ENCODE measurements at places on chromosomes 2 and 18.

DNA sequence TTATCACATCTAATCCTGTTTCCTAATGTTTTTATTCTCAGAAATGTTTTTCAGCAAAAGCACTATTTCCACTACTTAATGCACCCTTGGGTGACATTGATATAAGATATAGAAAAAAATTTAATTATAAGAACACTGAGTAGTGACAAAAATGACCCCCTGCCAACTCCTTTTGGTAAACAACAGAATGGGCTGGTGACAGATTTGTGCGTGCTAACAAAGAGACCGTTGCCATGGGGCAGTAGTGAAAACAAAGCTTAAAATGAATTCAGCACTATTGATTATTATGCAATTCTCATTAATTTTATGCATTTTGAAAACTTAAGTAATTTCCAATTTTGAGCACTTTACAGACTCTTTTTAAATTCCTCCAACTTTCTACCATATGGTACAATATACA, 33.1 kb downstream of the RDH14 start:
- DNase-seq: no peak

GRCh38 chr2:160507464-160507863, 13.9 kb upstream of the RBMS1 start:
- DNase-seq: no peak

DNA sequence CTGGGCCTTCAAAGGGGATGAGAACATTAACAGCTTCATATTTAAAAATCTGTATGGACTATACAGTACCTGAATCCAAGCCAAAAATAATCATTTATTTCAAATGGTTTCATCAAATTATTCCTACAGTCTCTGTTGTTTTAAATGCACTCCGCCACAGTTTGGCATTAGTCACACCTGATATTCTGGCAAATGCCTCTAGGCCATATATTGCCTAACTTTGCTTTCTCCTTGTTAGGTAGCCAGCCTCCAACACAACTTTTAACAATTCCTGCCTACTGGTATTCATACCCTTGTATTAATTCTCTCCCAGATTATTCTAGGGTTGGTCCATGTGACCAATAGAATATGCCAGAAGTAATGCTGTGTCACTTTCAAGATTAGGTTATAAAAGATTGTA, 146.6 kb upstream of the FANCL start:
- no peak for DNase-seq

- DNase-seq: no peak
These were observed 98.4 kb upstream of the SEC11C start for GRCh38 chr18:59041296-59041695.

GRCh38 chr18:58618822-58619595, 9.9 kb downstream of the ALPK2 start:
- no peak for DNase-seq

DNA sequence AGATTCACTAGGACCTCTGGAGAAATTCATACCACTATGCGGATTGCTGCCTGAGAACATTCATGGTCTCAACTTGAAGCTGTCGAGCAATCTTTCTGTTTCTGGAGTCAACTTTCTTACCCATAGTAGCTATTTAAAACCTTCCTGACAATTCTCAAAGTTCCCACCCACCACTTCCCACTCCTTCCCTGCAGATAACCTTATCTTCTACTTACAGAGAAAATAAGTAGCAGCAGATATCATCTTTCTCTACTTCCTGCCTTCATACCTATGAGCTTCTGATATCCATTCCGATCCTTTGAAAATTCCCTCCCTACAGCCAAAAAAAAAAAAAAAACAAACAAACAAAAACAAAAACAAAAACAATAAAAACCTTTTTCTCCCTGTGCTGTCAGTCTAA, 81.2 kb upstream of the CYRIA start:
- no peak for DNase-seq

GRCh38 chr2:217878915-217879590, 123.7 kb downstream of the TNS1 start:
- no peak for DNase-seq

DNA sequence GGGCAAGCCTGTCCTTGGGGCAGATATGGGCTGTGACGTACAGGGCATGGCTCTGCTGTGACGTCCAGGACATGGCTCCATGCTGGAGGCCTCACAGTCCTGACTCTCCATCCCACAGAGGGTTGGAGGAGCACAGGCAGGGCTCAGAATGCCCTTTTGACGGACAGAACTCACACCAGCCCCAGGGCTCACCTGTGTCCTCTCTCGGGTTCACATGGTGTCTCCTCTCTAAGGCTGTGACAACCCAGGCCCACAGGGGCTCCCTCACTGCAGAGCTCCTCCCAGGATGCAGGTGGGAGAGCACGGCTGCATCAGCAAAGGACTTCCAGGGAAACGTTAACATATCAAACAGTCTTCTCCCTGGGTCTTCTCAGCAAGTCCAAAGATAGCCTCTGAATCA, 133.8 kb downstream of the EIPR1 start:
- no peak for DNase-seq

DNA sequence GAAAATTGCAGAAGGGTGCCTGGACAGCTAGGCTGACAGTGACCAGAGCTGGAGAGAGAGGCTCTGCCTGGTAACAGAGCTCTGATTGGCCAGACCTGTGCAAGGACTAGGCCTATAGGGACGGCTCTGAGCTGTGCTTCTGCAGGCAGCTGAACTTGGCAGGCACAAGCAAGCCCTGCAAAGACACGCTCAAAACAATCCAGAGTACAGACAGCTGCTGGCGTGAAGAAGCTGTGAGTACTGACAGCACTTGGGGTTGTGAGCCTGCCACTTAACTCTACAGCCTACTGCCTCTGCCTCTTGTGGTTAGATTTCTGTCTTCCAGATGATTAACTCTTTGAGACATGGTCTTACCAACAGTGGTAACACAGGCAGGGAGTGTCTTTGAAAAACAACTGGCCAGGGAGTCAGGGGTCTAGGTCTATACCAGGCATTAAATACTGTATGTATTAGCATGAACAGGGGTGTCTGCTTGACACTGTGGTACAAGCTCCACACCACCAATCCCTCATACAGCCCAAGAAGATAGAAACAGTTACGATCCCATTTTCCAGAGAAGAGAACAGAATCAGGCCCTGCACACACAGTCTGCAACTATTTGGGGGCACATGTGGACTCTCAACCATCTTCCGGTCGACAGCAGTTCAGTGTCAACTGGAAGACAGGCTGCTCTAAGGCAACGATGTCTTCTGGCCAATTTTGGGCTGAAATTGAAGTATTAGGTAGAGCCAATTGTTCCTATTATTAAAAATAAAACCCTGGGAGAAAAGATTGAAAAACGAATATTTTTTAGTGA, 568.4 kb downstream of the TNS1 start:
- peak; percentile 65 for DNase-seq

DNA sequence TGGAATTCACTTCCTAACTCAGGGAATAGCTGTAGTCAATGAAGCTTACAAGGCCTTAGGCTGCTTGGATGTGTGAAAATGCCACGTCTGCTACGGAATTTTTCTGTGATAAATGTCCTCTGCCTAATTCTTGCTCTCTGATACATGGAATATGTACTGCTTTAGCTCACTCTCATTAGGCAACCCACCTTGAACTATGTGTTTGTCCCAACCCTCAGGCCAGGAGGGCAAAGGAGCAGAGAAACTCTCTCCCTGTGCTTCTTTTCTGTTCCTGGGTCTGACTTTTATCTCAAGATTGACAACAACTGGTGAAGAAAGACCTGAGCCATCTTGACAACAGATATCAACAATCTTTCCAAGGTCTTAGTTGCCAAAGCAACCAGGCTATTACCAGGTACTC, 143.9 kb downstream of the GCA start:
- no peak for DNase-seq

- no peak for DNase-seq
These were observed 1.7 kb downstream of the RNU4ATAC start for GRCh38 chr2:121532347-121532766.

- no peak for DNase-seq
These were observed 18.1 kb downstream of the CD8A start for GRCh38 chr2:86772611-86773010.

- no peak for DNase-seq
These were observed 353.5 kb downstream of the MYCN start for GRCh38 chr2:16293871-16294270.

DNA sequence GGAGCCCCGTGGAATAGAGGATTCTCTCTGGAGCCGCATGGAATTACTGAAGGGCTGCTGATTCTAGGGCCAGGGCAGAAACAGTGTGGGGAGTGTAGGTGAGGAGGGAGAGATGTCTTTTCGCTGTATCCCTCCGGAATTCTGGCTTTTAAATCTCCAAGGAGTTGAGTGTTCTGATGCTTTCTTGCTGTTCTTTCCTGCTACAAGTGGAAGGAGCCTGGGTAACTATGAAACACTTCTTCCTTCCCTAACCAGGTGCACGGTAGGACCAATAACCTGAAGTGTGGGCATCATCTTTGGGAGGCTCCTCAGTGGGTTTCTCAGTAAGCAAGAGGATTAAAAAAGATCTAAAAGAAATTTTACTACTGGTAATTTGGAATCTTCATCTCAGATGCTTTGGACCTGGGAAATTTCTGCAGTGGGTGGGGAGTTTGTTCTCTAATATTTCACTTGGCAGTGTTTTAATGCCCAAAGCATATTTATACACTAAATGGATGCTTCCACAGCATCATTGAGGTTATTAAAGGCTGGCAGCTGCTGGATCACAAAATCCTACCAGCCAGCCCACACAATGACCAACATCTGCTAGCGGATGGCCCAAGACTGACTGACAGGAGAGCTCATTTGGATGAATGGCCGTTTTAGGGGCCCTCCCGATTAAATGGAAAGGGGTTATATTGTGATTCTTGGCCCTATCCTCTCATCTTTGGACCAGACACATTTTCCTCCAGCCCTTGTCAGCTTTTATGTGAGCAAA, 2.1 kb downstream of the EML6 start:
- no peak for DNase-seq

DNA sequence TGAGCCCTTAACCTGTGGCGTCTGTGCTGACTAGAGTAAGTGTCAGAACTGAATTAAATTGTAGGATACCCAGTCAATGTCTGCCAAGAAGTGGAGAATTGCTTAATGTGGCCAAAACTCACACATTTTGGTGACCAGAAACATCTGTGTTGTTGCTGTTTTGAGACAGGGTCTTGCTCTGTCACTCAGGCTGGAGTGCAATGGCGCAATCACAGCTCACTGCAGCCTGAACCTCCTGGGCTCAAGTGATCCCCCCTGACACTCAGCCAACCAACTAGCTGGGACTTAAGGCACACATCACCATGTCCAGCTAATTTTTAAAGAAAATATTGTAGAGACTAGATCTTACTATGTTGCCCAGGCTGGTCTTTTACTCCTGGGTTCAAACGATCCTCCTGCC, 34.4 kb upstream of the RTN4 start:
- DNase-seq: no peak

- DNase-seq: no peak
These were observed 8.9 kb downstream of the PAPOLG start for GRCh38 chr2:60764736-60765534.

DNA sequence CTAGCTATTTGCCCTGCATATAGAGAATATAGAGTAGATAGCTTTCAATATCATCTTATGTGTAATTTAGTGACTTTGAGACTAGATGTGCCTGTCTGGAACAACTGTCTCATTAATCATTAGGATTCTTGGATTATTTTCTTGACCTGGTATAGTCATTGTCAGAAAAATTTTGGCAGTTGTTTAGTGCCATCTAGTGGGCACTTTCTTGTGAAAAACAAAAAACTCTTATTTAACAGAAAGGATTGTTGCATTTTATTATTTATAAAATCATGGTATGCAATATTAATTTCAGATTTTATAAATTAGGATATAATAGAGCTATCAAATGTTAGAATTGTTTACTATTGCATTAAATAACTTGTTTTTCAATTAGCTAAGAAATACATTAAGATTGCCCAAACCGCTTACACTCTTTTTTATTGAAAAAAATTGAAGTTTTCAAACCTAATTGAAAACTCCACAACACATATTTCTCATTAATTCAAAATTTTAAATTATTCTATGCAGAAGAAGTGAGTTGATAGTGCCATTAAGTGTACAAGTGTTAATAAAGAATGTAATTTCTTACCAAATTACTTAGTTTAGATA, 80.3 kb downstream of the DYNAP start:
- no peak for DNase-seq

DNA sequence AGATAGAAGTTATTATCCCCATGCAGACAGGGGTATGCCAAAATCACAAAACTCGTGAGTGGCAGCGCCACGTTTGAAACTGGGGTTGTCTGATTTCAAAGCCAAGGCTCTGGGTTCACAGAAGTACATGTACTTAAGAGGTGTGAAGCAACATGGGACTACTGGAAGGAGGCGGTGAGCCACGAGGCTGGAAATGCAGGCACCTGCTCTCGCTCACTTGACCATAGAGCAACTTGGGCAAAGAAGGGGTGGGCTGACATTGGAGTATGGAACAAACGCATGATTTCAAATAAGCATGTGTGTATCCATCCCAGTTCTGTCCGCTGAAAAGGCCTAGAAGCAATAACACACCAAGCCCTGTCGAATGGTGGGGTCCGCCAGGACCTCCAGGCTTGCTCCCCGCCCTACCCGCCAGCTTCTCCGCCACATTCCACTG, 593 bp upstream of the ACTR2 start:
- no peak for DNase-seq

GRCh38 chr18:9613550-9614400, 584 bp downstream of the PPP4R1 start:
- peak; percentile 40 for DNase-seq

- no peak for DNase-seq
These were observed 60.4 kb downstream of the RHOB start for GRCh38 chr2:20507166-20507692.

DNA sequence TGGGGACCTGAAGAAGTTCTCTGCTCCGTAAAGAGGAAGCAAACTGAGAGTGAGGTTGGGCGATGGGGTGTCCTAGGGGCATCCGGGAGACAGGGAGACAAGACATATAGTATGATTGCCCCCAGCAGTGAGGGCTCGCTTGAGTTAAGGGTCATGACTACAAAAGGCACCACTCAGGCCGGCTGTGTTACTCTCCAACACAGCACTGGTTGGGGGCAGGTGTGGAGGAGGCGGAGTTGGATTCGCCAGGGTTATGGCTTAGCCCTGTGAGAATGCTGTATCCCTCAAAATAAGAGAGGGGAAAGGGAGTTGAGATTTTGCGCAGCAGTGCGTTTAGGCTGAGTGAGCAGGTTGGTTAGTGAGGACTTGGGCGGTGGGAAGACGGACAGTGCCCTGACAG, 12.0 kb downstream of the DYSF start:
- no peak for DNase-seq

DNA sequence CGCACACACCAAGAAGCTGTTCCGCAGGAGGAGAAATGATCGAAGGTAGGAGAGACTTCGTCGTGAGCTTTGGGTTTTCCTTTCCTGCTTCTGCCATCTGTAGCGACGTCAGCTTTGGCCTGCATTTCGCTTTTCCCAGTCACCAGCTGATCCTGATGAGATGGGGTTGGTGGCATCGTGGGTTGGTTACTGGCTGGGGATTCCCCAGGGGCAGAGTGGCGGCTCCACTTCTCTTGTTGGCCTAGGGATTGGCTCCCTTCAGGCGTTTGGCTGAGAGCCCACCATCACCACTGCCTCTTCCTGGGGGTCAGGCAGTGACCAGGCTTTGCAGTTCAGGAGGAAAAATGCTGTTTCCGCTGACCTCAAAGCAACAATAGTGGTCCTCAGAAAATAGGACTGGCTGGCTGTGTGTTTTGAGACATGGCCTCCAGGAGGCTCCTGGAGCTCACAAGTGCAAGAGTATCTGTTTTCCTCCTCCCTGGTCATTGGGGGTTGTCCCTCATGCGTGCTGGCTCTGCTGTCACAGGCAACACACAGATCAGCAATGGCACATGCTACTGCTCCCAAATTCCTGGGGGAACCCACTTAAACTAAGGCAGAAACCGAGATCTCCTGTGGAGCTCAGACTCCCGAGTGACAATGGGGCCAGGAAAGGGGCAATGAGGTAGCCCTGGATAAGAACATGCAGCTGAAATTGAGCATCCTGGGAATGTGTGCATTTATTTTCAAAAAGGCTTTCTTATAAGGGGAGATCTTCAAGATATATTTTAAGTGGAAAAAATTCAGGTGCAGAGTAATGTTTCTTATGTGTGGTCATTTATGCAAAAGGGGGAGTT, 173.0 kb downstream of the CTIF start:
- DNase-seq: peak; percentile 34
